ENCODE measurements at places on chromosomes 2 and 18.

DNA sequence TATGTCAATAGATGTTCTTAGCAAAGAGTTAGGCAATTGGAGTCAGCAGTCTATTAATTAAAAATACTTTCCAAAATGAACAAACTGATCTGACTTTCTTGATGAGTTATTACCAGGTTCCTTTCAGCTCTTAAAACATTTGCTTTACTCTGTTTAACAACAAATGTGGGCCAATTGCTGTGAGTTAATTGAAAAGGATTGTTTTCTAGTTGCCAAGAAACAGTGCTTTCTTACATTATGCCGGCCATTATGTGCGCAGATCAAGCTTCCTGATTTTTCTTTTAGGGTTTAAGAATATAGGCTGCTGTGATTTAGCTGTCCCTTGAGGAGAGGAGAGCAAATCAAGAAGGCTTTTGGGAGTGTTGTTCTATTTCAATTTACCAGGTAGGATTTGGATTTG is 50.5 kb upstream of the ITPRID2 start:
- DNase-seq, result no peak

DNA sequence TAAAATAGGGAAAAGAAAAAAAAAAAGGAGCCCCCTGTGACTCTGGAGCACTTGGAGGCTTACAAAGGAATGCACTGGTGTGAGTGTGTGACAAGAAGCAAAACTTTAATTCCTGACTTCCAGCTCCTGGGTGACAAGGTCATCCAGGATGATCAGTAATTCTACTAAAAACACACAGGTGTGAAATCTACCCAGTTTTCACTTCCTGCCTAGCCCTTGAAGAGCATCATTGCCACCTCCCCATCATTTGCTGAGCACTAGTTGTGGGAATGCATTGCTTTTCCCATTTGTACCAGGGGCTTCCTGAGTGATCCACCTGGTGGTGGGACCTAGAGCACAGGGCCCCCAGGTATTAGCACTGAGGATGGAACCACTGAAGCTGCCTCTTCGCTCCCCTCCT is 139.7 kb upstream of the RIOK3 start:
- DNase-seq, result no peak

DNA sequence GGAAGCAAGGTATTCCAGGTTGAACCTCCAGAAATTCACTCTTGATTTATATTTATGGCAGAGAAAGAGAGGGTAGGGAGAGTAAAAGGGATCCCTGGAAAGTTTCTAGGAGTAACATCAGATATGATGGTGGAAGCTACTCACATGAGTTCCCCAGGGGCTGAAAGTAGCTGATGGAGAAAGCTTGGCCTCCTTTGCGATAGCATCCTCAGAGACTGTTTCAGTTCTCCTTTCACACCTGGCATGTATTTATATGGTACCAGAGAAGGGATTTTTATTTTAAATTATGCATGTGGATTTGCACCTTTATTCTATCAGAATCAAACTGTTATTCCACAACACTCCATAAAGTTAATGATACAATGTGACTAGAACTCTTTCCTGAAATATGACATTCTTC is 126.3 kb upstream of the OSR1 start:
- DNase-seq, result no peak

DNA sequence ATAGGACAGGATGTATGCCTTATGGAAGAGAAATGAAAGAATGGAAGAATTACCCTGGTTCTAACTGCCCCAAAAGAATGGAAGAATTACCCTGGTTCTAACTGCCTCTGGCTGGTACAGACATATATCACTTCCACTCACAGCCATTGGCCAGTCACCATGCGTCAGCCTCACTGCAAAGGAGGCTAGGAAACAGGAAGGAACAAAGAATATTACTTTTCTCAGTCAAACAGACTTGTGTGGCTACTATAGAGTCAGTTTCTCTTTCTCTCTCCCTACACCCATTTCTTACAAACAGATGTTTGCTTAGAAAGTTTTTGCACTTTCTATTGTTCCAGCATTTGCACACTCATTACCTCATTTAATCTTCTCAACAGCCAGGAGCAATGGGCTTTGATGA is 1111.1 kb upstream of the KLHL29 start:
- DNase-seq, result no peak

- DNase-seq, result no peak
Observed at GRCh38 chr2:27202854-27203253, 9.0 kb upstream of the ATRAID start.

DNA sequence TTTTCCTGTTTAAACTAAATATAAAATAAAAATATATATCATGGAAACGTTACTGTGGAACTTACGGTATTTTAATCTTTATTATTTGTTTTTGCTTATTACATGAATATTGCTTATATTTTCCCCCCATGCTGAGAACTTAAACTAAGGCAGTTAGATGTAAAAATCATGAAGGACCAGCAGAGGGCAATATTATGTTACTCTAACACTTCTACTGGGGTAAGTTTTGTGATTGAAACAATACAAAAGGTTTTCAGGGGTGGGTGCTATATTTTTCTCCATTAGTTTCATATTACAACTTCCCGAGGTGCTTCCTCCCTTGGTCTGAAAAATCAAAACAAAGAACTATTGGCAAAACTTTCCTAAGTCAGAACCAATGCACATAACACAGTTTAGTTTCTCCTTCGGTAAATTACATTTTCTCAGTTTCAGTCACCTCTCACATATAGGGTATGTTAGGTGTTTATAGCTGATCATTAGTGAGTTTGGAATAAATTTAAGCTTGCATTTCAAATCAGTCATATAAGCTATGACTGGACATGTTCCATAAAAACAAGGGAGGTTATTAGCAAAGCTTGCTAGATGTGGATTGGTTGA is 54.8 kb downstream of the ZNF407 start:
- no peak for DNase-seq

DNA sequence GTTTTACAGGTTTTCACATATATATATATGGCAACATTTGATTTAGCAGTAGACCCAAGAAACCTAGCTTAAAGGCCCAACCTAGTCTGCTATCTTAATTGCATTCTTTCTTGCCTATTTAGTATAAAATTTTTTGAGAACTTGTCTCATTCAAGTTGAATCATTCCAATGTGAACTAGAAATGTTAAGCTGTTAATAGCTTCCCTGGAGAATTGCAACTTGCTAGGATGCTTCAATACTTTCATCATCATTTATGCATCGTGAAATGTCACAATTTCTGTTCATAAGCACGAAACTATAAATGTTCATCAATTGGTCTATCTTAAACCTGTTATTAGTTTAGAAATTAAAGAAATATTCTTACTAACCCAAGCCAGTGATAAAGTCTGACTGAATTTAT is 217.6 kb downstream of the BABAM2 start:
- no peak for DNase-seq

DNA sequence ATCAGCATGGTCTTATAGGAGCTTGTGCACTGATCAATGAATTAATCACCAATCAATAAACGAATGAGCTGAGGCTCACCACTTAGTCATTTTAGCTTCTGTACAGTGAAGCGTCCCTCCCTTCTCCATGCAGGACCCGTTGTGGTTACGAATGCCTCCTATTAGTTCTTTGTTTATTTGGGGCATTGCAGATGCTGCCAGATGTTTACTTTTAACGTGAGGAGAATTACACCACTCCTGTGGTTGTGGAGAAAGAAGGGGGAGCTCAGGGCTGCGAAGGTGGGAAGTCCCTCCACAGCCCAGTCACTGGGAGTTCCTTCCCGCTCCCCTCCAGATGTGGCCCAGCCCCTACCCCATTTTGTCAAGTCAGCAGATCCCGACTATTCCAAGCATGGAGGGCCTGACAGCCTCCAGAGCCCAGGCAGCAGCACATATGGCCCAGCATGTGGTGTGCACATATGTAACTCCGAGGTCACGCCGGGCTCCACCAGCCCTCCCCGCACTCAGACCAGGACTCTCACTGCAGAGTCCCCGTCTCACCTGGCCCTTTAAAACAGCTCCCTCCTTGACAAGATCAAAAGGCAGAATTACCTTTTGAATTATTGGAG is 20.9 kb downstream of the PKDCC start:
- DNase-seq, result no peak

DNA sequence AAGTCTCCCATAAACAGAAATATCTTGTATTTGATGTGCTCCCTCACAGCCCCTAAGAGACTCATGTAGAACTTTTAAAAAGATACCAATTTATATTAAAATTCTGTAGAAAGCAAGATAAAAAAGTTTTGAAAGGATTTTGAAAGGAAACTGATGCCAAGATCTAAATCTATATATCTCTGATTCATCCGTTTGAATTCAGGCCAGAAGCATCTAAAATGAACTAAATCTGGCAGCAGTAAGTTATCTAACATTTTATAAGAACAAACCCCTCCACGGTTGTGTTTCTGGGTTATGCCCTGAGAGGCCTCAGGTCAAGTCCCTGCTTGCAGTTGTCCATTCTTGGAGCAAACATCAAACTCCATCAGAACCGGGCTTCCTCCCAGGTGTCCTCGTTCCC is 165.8 kb downstream of the FBXO15 start:
- DNase-seq, result no peak

GRCh38 chr18:48340560-48340959 is 68.6 kb downstream of the ZBTB7C start:
- no peak for DNase-seq
